ENCODE measurements at places on chromosomes 11 and 22.

DNA sequence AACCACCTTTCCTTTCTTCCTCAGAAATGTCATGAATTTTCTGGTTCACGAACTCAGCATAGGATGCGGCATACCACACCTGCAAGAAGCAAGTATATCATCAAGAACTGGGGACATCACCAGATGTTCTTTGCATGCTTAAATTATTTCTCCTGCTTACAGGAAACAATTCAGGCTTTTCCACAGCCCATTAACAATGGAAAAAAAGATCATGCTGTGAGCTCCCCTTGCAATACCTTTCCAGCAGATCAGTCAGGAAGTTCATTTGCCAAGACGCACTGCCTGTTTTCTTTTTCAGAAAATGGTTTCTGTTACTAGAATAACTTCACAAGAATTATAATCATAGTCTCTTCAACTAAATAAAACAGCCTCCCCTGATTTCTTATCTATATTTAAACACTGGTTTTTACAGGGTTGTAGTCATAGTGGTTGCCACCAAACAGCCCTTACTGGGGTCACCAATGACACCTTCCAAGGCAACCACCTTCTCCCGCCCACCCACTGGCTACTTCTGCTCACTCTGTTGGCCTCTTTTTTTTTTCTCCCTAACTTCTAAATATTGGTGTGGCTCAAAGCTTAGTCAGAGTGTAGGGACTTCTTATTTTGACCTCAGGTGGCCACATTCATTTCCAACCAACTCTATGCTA lies 42.3 kb upstream of the NFRKB start:
- DNase-seq = no peak

DNA sequence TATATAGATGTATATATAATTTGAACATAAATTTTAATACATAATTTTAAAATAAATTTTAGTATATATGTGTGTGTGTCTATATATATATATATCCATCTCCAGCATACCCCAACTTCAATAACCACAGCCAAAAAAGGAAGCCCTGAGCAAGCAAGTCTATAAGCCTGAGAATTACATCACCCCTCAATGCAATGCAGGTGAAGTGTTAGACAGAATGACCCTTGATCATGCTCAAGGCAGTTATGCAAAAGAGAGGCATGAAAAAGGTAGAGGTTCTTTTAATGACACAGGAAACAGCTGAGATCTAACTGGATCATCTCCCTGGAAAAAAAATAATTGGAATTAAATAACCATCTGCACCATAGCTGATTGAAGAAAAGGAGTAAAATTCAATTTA lies 557.9 kb upstream of the ANO5 start:
- no peak for DNase-seq

DNA sequence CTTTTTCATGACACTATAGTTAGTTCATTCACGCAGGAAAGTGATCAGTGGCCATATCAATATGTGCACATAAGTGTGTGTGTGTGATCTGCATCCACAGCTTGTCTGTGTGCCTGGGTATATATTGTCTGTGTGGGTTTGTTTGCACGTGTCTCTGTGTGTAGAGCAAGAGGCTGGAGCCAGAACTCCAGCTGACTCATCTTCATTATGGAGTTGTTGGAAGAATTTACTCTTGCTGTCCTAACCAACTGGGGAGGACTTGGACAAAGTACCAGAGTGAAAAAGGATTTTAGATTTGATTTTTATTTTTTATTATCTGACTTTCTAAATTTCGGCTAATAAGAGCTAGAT lies 63.9 kb downstream of the TP53I11 start:
- DNase-seq = no peak

DNA sequence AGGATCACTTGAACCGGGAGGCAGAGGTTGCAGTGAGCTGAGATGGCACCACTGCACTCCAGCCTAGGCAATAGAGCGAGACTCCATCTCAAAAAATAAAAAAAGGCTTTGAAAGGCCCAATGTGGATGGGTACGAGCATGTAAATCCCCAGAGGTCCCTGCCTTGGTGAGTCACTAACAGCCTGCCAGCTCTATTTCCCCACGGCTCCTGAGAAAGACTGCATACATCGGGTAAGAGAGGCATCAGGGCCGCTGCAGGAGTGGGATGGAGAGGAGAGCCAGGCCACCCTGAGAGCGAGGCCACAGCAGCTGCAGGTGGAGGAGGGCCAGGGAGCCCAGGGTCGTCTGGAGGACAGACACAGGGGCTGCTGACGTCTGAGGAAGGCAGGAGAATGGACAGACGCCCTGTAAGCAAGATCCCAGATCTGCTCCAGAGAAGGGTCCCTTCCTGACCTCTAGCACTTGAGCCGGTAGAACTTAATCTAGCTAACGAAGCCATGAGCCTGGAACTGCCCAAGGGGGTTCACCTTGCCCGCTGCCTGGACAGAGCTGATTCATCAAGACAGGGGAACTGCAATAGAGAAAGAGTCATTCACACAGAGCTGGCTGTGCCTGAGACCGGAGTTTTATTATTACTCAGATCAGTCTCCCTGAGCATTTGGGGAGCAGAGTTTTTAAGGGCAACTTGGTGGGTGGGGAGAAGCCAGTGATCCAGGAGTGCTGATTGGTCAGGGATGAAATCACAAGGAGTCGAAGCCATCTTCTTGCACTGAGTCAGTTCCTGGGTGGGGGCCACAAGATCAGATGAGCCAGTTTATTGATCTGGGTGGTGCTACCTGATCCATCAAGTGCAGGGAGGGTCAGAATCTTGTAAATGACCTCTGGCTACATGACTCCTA lies 5.1 kb upstream of the KRTAP5-9 start:
- DNase-seq = peak; percentile 28

DNA sequence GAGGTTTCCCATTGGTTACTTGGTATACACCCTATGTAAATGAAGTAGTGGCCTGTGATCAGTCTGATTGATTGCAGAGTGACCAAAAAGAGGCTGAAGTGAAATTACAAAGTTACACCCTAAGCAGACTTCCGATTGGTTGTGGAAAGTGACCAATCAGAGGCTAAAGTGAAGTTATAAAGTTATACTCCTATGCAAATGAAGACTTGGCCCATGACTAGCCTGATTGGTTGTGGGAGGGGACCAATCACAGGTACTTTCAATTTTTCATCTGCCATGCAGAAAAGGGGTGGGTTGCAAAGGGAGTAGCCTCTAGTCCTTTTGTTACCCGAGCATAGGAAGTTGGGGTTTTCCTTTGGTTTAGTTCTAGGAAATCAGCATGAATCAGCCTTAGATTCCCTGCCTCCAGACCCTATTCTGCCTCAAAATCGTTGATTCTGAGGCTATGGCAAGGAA lies 18.1 kb upstream of the CSTF3 start:
- no peak for DNase-seq

- no peak for DNase-seq
These were observed 769.4 kb downstream of the DLG2 start for GRCh38 chr11:84857746-84858145.

DNA sequence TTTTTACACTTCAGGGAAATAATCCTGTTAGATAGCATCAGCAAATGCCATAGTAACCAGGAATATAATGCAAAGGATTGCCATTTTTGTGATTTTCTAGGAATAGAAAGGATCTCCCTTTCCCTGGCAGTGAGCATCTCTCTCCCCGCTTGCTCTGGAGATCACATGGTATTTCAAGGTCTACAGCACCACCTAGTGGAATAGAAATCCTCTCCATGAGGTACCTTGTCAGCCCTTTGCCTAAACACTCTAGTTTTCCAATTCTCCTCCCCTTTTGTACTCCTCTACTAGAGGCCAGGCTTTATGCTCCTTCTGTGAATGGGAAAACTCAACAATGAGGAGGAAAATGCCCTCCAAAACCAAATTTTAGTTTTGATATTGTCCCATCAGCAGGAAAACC lies 78.4 kb downstream of the XRRA1 start:
- peak; percentile 23 for DNase-seq

- DNase-seq = peak; percentile 40
These were observed 44.7 kb downstream of the ABTB2 start for GRCh38 chr11:34313099-34313517.

DNA sequence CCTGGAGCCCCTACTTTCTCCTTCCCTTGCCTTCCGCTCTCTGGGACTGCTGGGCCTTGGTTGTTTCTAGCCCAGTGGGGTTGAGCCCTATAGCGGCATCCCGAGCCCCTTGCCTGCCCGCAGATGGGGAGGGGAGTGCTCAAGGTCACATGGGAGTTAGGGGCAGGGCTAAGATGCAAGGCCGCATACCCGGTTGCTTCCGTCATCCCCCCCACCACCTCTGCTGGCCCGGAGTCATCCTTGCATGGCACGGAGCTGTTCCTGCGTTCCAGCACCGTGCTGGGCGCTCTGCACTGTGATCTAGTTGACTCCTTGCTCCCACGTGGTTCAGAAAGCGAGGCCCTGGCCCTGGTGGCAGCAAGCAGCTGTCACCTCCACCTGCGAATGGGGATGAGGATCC lies 18.0 kb downstream of the FLRT1 start:
- peak; percentile 80 for DNase-seq

DNA sequence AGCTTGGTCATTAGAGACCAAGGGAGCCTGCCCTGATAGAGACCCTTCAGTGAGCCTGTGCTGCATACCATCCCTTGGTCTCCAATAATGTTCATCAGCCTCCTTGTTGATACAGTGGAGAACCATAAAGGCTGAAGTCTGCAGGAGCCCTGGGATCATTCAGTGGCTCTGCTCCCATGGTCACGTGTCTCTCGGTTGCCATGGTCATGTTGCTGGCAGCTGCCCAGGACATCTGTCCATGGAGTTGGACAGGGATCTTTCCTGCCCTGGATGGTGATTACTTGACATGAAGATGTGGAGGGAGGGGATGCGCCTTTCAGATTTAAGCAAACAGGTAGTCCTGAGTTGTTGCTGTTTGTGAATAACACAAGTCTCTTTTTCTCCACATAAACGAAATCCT lies 38.2 kb downstream of the CYB5R2 start:
- DNase-seq = no peak

DNA sequence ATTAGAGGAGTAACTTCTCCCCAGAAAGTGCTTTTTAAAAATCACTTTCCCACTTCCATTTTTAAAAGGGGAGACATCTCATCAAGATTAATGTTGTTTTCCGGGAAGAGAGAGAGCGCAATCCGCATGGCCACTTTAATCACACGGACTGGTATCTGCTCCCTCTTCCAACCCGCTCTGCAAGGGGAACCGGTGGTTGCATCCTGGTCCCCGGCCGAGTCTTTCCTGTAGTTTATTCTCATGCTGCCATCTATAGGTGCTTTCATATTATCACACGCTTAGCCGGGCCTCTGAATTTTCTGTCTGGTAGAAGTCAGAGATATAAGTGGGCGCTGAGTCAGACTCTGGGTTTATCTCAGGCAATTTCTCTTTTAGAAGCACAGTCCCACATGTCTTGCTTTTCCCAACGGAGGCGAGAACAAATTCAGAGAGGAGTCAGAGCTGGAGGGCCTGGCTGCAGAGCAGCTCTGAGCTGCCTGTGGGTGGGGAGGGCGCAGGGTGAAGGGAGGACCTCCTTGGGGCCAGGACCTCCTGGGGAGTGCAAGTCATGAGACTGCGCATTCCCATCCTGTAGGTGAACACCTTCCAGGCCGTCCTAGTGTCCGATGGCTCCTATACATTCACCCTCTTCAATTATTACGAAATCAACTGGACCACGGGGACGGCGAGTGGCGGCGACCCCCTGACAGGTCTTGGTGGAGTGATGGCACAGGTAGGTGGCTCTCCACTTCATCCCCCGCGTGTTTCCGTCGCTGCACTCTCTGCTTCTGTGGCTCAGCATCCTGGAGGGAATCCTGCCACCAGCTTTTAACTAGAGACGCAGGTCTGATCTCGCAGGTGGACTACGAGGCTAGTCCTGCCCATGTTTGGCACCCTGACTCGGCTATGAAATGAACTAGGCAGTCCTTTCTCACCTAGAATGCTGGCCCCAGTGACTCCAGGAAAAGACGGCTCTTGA lies 11.7 kb downstream of the TECTA start:
- DNase-seq = peak; percentile 70

DNA sequence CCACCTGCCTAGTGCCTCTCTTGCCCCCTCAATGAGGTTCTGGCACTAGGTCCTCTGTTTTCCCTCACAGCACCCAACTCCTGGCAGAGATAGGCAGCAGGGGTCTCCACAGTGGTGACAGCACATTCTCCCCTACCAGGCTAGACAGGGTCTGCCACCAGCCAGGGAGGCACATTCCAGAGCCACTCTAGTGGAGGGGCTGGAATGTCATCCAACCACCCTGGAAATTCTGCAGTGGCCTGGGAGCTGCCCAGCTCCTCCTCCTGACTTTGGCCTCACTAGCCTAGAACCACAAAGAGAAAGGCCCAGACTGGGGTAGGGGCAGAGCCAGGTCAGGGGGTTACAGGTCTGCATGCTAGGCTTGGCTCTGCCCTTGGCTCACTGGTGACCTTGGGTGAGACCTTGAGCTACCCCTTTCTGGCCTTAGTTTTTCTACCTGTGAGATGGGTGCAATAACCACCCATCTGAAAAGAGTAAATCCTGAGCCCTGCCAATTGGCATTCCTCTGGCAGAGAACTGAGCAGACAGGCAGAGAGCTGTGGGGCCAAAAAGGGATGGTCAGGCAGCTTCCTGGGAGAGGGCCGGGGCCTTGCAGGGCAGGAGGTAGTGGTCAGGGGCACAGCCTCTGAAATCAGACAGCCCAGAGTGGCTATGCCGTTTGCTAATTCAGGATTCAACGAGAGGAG lies 7.1 kb downstream of the P2RY2 start:
- peak; percentile 83 for DNase-seq

- DNase-seq = no peak
These were observed 22.8 kb downstream of the RHBDD3 start for GRCh38 chr22:29244785-29245625.

DNA sequence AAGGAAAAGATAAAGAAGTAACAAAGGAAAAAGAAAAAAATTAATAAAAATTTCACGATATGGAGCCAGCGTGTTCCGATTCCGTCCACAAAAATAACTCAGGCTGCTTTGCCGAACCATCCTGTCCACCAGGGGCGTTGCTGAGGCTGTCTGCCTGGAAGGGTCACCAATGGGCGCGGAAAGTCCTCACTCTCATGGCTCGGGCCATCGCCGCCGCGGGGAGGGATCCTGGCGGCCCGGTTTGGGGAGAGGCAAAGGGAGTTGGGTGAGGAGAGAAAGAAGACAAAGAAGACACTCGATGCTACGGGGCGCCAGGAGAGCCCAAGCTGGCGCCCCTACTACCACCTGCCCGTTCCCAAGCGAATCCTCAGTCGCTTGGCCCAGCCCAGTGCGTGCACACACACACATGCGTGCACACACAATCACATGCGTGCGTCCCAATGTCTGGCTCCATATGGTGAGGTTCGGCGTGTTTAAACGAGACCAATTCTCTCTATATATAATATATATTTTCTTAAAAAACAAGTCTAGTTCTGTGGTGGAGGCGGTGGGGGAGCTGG lies 5.6 kb upstream of the PYGM start:
- DNase-seq = peak; percentile 53
